Hematopoietic multipotent progenitor cell (in vitro differentiated cells): ENCODE measurements at places on chromosomes 12 and 14.

DNA sequence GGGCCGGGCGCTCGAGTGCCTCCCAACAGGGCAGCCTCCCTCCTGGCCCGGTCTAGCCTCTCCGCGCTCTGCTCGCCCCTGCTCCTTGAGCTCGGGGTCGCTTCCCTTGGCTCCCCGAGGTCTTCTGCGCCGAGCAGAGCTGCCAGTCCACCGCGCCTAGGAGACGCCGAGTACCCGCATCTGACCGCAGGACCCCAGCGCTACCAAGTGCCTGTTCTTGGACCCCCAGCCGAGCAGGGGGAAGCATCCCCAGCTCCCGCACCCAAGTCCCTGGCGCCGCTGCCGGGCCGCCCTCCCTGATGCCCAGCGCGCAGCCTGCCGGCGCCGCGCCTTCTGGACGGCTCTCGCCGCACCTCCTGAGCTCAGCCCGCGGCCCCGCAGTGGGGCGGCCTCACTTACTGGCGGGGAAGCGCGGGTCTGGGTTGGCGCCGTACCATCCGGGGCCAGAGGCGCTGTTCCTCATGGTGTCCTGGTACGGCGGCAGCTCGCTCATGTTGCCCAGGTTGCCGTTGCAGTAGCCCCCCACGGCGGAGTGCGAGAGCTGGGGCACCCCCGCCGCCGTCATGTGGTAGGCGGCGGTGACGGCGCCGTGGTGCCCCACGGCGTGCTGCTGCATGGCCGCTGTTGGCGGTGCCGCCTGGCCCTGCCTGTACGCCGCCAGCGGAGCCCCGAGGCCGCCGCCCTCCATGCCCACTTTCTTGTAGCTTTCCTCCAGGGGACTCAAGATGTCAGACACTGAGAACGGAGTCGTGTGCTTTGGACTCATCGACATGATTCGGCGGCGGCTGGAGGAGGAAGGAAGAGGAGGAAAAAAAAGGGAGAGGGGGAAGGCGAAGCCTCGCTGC, 1.2 kb downstream of the NKX2-1 start:
- DNase-seq: no peak

DNA sequence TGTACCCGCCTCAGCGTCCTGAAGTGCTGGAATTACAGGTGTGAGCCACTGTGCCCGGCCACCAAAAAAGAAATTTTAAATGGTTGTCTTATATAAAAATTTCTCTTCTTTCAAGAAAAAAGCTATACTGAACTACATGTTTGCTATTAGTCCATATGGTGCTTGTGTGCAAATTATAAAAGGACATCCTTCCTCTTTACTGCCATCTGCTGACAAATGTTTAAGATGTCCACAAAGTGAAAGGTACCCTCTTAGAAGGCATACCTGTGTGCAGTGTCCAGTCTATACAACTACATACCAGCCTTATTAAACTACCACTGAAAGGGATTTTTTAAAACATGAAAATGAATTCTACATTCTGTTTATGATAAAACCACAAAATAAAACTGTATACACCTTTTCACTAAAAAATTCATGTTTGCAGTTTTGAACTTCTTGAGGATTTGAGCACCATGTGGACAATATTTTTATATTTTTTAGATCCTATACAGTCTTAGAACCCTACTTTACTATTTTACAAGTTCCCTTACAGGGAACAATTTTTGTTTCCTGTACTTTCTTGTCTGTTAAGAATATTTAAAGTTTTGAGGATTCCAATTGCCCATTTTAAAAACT, 32.8 kb upstream of the TOMM20L start:
- DNase-seq: peak; percentile 68

DNA sequence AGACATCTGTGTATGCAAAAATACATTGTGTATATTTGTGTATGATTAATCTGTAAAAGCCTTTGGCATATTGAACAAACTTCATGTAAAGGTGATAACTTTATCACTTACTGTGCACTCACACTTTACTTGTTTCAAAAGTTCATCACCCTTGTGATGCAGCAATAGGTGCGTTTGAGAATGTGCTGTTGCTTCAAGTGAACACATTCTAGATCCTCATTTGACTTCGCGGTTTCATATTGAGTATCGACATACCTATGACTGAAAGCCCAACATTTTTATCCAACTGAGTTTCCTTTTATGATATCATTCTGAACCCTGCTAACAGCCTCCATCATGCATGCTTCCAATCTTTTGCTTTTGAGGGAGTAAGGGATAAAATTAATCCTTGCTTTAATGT, 1086.9 kb downstream of the TMEM121 start:
- DNase-seq: no peak

- DNase-seq: no peak
Measured at GRCh38 chr14:105185001-105185400, 3.9 kb upstream of the NUDT14 start.

- DNase-seq: no peak
Measured at GRCh38 chr14:86481104-86481503, 951.2 kb downstream of the FLRT2 start.

- no peak for DNase-seq
Measured at GRCh38 chr12:103586132-103586531, 941 bp upstream of the STAB2 start.

GRCh38 chr12:848173-848865, 95.9 kb downstream of the WNK1 start:
- DNase-seq: peak; percentile 36

DNA sequence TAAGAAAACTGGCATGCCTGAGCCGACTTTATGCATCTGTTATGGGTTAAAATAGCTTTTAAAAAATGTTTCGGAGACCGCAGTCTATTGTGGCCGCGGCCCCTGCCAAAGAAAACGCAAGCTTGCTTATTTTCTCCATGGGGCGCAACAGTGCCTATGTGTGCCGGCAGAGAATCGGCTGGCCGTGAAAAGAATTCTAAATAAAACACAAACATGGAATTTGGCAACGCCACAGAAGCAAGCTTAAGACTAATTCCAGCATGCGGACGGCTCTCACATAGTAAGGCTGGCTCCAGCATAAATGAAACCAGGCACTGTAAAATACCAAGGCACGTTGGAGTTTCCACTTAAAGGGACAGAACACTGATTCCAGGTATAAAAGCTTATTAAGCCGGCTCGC, 56.7 kb downstream of the BCL11B start:
- DNase-seq: no peak

- peak; percentile 82 for DNase-seq
Measured at GRCh38 chr14:75341620-75342019, 63.0 kb downstream of the FOS start.

DNA sequence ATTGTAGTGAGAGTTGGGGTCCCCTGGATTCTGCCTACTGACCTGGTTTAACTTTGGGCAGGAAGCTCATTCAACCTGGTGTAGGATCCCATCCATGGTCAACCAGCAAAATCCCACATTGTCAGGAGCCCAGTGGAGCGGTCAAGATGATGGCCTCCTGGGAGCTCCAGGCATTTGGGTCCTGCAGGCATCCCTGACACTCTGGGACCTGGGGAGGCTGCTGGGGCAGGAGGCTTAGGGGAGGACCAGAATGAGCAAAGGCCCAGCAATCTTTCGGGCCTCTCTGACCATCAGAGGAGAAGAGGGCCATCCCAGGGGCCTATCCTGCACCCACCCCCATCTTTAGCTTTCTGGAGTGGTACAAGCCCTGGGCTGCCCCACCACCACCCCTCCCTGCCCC, 104.0 kb downstream of the PRMT8 start:
- no peak for DNase-seq

DNA sequence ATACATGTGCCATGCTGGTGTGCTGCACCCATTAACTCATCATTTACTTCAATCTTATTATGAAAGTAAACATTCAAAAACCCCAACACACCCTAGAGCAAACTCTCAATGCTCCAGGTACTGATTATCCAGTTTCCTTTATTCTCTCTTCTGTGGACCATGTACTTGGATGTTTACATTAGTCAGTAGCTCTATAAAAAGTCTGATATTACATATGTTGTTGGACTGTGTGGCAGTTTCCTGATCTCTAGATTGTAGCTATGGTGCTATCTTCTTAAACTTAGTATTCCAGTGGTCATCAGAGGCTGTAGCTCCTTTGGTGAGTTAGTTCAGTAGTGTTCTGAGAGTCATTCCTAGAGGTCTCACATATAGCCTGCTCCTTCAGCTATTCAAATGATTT, 25.1 kb upstream of the ITGA5 start:
- no peak for DNase-seq

DNA sequence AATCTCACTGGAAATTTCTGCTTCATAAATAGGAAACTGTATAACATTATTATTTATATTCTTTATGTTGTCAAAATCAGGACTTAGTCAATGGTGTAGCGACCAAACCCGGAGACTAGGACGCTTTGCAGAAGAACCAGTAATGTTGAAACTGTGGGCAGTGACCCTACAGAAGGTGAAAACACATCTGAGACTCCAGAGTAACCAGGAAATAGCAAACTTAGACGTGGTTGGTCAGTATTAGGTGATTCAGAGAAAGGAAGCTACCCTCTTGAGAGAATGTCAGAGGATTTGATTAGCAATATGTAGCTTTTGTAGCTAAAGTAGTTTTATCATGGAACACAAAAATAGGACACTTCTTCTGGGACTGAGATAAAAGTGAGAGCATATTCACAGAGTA, 381.9 kb downstream of the SLC16A7 start:
- DNase-seq: no peak

DNA sequence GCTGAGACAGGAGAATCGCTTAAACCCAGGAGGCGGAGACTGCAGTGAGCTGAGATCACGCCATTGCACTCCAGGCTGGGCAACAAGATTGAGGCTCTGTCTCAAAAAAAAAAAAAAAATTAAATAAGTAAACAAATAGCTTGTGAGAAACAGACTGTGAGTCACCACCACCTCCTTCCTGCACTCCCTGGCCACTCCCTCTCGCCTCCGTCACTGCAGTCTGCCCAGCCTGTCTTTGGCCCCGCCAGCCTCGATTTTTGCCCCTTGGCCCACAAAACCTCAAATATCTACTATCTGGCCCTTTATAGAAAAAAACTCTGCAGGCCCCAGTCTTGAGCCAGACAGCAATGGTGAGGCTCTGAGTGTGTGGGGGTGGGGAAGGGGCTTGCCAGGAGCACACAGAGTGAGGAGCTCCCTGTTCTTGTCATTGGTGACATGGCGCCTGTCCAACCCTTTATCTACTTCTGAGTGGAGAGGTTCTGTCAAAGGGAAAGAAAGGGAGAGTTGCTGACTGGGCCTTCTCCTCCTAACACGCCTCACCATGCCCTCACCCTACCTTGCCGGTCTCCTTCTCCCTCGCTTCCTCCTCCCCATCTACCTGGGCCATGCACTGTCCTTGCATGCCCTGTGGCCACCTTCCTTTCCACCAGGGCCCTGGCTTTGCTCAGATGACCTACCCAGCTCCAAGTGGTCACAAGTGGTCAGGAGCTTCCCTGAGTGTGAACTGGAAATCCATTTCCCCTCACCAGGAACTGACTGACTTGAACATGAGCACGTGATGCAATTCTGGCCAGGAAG, 22.1 kb downstream of the LGMN start:
- peak; percentile 65 for DNase-seq

DNA sequence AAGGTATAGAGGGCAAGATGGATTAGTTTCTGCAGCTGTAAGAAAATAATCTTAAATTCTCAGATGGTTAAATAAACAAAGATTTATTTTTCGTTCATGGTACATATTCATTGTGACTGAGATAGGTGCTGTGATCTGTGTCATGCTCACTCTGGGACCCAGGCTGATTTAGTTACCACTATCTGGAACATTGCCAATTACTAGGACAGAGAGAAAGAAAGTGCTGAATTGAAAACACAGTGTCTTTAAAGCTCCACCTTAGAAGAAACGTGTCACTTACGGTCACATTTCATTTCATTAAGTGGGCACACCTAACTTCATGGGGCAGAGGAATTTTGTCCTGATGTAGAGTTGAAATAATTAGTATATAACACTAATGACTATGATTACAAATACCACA, 430.0 kb downstream of the CCDC91 start:
- no peak for DNase-seq

GRCh38 chr14:27845241-27845850, 921.2 kb upstream of the FOXG1 start:
- no peak for DNase-seq

GRCh38 chr12:120241561-120242274, 23.8 kb downstream of the PXN start:
- DNase-seq: no peak

DNA sequence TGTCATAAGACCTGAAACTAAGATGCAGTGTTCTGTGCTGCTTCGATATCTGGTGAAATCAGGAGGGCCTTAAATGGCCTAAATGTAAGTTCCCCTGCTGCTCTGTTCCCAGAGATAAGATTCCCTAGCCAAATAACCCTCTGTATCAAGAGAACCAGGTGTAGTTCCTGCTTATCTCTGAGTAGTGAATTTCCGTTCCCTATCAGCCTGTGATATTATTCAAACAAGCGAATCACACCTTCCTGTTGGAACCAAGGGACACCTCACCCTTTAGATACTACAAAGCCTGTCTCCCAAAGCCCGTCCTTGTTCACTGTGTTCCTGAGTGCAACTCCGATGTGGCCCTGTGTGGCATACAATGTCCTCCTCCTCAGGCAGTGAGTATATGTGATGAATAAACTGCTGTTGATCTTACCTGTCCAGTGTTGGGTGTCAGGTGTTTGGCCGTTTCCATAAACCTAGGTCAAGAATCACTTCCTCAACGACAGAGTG, 52.2 kb upstream of the COCH start:
- no peak for DNase-seq

GRCh38 chr12:94507455-94507854, 47.8 kb upstream of the CEP83 start:
- DNase-seq: no peak

GRCh38 chr14:99946652-99947489, 118.4 kb upstream of the EVL start:
- peak; percentile 65 for DNase-seq

DNA sequence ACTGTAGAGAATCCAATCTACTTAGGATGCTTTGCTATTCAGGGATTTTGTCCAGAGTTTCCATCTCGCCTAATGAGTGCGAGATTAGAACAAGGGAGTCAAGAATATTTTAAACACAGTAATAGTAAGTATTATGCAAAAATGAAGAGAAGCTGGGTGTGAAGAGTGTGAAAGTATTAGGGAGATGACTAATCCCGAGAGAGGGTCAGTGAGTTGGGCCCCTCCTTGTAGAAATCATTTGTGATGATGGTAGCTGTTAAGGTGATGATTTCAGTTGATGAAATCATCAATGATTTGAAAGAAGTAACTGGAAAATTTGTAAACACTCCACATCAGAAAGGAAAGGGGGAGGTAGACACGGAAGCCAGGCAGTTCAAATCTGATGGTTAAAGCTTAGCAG, 478.9 kb upstream of the MGAT4C start:
- no peak for DNase-seq

DNA sequence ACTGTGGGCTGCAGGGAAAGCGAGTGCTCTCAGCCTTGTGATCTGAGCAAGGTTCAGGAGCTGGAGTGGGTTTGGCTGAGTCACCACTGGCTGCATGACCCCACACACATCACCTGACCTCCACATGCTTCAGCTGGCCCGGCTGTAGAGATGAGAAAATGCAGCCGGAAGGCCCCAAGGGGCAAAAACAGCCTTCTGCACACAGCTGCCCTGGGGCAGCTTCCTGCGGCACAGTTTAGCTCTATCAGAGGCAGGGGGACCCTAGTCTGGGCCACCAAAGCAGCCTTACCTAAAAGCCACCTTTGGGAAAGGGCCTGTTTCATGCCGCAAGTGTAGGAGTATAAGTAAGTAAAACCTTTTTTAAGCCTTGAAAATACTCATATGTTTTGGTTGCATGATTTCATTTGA, 123.3 kb downstream of the SSPN start:
- DNase-seq: no peak
